ENCODE measurements at places on chromosomes 12 and 14.

GRCh38 chr12:46401662-46402061 lies 29.1 kb upstream of the SLC38A2 start:
- DNase-seq, result no peak

GRCh38 chr12:2540535-2540941 lies 254.2 kb upstream of the FKBP4 start:
- no peak for DNase-seq

- DNase-seq, result no peak
Measured at GRCh38 chr12:28456934-28457710, 266.9 kb downstream of the CCDC91 start.

DNA sequence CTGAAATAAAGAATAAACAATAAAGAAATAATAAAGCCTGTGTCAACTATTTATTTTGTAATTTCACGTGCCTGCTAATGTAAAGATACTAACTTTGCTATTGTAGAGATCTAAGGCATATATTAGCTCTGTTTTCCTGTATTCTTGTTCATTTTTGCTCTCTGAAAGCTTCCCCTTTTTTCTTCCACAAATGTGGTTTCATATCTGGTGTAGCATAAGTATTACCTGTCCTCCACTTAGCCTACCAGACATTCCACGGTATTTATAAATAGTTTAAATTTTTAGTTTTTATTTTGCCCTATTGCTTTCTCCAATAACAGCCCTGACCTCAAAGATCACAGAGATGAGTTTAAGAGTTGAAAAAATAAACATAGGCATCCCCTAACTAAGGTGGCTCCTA lies 92.6 kb upstream of the ATP2B1 start:
- no peak for DNase-seq

DNA sequence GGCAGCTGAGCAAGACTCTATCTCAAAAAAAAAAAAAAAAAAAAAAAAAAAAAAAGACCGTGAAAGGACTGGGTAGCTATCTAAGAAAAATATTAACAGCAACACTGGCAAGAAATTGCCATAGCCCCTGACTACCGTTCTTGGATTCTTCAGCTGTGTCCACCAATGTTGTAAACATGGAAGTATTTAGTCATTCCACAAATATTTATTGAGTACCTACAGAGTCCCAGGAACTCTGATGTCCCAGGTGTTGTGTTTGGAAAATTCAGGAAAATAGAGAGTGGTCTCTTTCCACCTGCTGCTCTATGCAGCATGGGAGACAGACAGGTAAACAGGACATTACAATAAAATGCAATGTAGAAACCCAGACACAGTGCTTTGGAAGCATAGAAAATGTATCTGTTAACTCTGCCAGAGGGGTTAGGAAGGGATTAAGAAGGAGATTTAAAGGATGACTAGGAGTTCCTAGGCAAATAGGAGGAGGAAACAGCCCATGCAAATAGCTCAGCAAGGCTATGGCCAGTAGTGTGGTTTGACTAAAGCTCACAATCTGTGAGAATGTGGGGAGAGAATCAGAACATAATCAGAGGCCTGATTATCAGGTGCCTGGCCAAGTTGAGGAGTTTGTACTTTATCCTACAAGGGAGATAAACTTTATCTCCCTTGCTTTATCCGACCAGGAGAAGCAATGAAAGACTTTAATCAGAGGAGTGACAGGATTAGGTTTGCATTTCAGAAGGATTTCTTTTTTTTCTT lies 2.1 kb upstream of the DLST start:
- no peak for DNase-seq

DNA sequence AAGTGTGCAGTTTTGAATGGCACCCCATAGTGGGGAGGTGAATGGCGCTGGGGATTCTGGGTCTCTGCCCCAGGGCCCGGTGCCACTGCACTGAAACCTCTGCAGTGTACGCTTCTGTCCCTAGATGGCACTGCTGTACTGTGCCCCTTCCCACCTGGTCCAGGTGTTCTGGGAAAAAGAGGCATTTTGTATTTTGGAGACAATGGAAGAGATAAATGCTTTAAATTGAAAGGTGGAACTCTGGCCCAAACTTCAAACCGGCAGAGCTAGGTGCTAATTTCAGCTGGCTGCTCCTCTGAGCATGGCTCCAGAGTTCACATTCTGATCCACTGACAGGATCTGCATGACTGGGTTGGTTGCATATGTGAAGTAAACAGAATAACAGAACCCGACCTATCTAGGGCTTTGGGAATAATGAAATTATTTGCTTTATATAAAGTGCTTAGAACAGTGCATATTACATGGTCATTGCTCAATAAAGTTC lies 52.2 kb downstream of the KRT80 start:
- DNase-seq, result no peak

Data from activated B cell treated with CpG ODN at 0.5 μM for 24 hours (primary cell).